ENCODE measurements at places on chromosomes 16 and 17.
A peak's percentile ranks its signal among the peaks of the same experiment; 100 is the strongest.

DNA sequence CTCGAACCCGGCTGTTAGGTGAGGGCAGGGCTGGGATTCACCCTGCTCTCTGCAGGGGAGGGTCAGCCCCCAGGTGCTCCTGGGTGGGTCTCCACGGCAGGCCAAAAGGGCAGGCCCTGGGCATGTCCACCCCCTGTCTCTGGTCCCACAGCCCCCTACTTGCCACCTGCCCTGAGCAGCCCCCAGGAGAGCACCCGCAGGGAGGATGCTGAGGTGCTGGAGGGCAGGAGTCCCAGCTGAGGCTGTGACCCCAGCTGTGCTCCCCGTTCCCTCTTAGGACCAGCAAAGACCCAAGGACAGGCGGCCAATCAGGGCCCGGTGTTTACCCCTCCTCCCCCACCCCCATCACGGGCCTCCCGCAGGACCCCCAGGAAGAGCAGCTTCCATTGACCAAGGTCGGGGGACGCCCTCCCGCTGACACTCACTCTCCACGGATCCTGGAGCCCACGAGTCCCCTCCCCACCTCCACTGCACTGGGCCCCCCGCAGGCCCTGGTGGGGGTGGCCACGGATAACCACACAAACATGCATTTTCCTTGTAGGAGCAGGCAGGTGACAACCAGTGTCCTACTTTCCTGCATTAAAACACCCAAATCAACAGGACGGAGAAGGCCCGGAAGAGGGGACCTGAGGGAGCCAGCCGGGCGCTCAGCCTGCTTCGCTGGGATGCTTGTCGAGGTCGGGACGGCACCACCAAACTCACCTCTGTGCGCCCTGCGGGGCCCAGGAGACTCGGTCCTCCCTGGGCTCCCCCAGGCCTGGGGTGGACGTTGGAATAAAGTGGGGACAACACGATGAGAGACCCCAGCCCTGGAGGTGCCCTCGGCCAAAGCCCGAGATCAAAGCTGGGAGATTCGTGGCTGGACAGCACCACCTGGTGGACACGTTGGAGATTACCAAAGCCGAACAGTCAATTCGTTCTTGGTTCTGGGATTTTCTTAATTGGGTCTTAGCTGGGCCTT, 22.5 kb upstream of the ENPP7 start:
- no peak overlapping the region for H3K27ac ChIP-seq
- no peaks in the 10 kb centered on the region for H3K36me3 ChIP-seq
- 0 out of 2 replicates have a peak overlapping the region, but pooled peaks have one; percentile 2 for H3K4me3 ChIP-seq

- no peaks in the 10 kb centered on the region for H3K27me3 ChIP-seq
- no peak overlapping the region for H3K4me3 ChIP-seq
- peak; percentile 74 for DNase-seq
- H3K4me1 ChIP-seq = no peaks in the 10 kb centered on the region
Measured at GRCh38 chr17:81253358-81254131, 14.4 kb downstream of the NDUFAF8 start.

DNA sequence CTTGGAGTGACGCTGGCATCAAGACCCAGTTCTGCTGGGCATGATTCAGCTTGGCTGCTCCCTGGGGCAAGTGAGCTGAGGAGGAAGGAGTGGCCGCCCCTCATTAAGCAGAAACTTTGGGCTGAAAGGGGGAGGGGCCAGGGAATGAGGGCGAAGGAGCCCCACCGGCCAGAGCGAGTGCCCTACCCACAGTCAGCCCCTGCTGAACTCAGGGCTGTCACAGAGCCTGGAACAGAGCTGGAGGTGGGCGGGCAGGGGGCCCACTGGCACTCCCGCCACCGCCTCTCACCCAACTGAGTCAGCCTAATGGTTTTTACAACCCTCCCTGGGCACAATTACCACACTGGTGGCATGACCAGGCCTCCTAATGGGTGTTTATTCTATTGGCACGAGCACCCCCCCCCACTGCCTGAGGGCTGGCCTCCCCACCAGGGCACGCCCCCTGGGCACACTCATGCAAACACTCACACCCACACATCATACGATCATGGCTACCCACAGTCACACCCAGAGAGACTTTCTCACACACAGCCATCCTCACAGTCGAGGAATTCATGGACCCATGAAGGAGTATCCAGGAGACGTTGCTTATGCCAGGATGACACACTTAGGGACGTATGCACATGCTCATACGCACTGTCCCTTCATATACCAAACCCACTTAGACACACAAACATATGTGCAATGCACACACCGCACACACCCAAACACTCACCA, 19.2 kb downstream of the UNC119 start:
- H3K4me3 ChIP-seq = no peak overlapping the region
- H3K27me3 ChIP-seq = no peaks in the 10 kb centered on the region
- H3K27ac ChIP-seq = no peak overlapping the region

- DNase-seq = no peak
- H3K27ac ChIP-seq = no peak overlapping the region
- H3K36me3 ChIP-seq = no peaks in the 10 kb centered on the region
- H3K4me3 ChIP-seq = peak overlapping the region; percentile 4
Measured at GRCh38 chr16:11913425-11914079, 2.2 kb downstream of the GSPT1 start.

- H3K4me3 ChIP-seq = no peak overlapping the region
- H3K36me3 ChIP-seq = no peaks in the 10 kb centered on the region
- no peaks in the 10 kb centered on the region for H3K4me1 ChIP-seq
Measured at GRCh38 chr17:7903154-7904103, 12.7 kb downstream of the RNF227 start.

- no peak for DNase-seq
- H3K4me3 ChIP-seq = no peak overlapping the region
- no peak overlapping the region for H3K27ac ChIP-seq
- no peaks in the 10 kb centered on the region for H3K36me3 ChIP-seq
Measured at GRCh38 chr16:72210555-72210954, 38.6 kb upstream of the PMFBP1 start.

DNA sequence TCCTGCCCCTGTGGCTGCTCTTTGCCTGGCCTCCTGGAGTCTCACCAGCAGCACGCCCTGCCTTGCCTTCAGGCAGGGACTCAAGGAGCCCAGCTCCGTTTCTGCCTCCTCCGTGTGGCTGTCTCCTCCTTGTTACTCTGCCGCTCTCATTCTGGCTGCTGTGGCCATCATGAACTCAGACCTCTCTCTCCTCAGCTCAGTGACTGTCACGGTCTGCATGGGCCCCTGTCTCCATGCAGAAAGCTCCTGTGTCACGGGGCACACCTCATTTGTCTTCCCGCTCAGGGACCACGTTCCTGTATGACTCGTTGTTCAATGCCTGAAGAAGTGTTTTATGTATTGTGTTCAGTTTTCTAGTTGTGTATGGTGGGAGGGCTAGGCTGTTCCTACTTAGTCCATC, 25.3 kb downstream of the RPTOR start:
- no peak overlapping the region for H3K27ac ChIP-seq
- no peak overlapping the region for H3K4me3 ChIP-seq
- H3K27me3 ChIP-seq = peaks cover 20% of the 10 kb centered on the region
- H3K36me3 ChIP-seq = no peaks in the 10 kb centered on the region
- no peak for DNase-seq

- no peaks in the 10 kb centered on the region for H3K27me3 ChIP-seq
- no peaks in the 10 kb centered on the region for H3K36me3 ChIP-seq
- no peak overlapping the region for H3K27ac ChIP-seq
- no peak for DNase-seq
- H3K4me1 ChIP-seq = no peaks in the 10 kb centered on the region
Measured at GRCh38 chr16:8667492-8667891, 6.9 kb upstream of the ABAT start.

- H3K4me3 ChIP-seq = no peak overlapping the region
- peaks cover 22% of the 10 kb centered on the region for H3K36me3 ChIP-seq
- peaks cover 25% of the 10 kb centered on the region for H3K4me1 ChIP-seq
- no peaks in the 10 kb centered on the region for H3K27me3 ChIP-seq
Measured at GRCh38 chr17:63837480-63837879, 5.0 kb downstream of the SMARCD2 start.

DNA sequence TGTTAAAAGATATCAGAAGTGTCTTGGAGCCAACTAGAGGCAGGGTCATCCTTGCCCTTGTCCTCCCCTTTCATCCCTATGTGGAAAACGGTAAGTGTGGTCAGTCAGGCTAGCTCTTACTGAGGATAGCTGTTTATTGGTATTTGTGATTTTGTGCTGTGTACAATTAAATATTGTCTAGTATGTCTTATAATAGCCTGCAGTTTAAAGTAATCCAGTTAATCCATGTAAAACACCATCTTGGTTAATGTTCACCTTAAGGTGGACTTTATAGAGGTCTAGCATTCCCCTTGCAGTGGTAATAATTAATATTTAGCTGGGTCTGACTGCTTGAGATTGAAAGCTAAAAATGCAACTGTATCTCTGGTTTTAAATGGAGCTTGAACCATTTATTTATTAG, 25.6 kb downstream of the METTL9 start:
- no peaks in the 10 kb centered on the region for H3K4me1 ChIP-seq
- no peaks in the 10 kb centered on the region for H3K27me3 ChIP-seq

GRCh38 chr16:29687755-29688154, 8.8 kb downstream of the QPRT start:
- no peak overlapping the region for H3K27ac ChIP-seq
- no peak overlapping the region for H3K4me3 ChIP-seq
- H3K27me3 ChIP-seq = no peaks in the 10 kb centered on the region
- peaks cover 3% of the 10 kb centered on the region for H3K36me3 ChIP-seq
- peaks cover 10% of the 10 kb centered on the region for H3K4me1 ChIP-seq
- DNase-seq = no peak

- no peak overlapping the region for H3K4me3 ChIP-seq
- H3K27ac ChIP-seq = no peak overlapping the region
- H3K4me1 ChIP-seq = no peaks in the 10 kb centered on the region
- H3K36me3 ChIP-seq = no peaks in the 10 kb centered on the region
- DNase-seq = no peak
Measured at GRCh38 chr16:13956635-13957196, 36.8 kb downstream of the ERCC4 start.

- no peak overlapping the region for H3K27ac ChIP-seq
- H3K4me3 ChIP-seq = no peak overlapping the region
- DNase-seq = no peak
- no peaks in the 10 kb centered on the region for H3K27me3 ChIP-seq
Measured at GRCh38 chr16:10609402-10609774, 29.0 kb upstream of the EMP2 start.

DNA sequence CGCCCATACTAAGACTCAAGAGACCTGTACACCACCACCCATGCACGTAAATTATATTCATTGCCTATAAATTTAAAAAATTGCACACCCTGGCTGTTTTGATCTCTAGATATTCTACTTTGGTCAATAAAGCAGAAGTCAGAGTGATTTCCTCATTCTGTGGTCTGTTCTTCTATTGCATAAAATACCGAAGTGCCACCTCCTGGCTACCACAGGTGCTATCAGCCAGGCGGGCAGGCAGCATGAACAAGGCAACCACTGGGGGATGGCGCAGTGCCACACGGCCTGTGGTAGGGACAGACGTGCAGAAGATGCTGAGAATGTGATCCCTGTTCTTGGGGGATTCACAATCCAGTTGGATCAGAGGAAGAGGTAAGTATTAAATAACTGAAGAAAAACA, 122.3 kb downstream of the CDK5R1 start:
- H3K27me3 ChIP-seq = no peaks in the 10 kb centered on the region
- H3K27ac ChIP-seq = no peak overlapping the region
- no peak for DNase-seq
- H3K4me3 ChIP-seq = no peak overlapping the region

DNA sequence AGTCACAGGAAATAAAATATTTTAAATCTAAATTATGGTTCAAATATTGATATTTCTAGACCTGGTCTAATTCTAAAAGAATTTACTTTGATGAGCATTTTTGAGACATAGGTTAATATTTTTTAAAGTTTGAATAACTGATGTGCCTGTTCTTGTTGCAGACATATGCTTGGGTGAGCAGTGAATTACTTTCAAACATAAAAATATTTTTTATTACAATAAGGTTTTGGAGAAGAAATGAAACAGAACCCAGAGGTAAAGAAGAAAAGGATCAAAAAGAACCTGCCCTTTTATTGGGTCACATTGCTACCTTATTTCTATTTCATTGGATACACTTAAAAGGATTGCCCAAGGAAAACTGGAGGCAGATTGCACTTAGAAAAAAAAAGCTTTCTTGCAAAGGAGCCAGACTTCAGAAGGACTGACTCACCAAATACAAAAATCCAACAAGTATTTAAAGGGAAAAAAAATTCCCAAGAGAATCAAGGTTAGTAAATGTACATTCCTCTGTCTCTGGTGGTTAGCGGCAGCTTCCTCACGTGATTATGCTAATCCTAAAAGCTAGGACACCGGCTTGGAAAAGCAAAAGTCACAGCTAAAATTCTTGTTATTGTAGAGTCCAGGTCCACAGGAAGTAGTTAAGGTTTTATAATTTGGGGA, 18.5 kb downstream of the ENPP7 start:
- DNase-seq = no peak
- no peak overlapping the region for H3K27ac ChIP-seq
- peaks cover 24% of the 10 kb centered on the region for H3K4me1 ChIP-seq
- no peak overlapping the region for H3K4me3 ChIP-seq

DNA sequence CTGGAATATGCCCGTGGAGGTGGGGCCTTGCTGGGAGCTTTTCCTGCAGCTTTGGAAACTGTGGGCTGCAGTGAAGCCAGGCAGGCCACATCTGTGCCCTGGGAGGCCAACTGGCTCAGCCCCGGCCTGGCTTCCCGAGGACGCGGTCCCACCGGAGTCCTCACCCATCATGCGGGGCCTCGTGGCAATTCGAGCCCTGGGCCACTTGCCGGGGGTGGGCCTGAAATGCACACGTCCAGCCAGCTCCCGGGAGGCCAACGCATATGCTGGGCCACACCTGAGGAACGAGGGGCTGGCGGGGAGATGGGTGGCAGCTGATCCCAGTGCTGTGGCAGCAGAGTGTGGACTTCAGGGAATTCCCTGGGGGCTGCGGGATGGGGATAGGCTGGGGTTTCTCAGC, 172.4 kb upstream of the GSE1 start:
- no peak for DNase-seq
- no peak overlapping the region for H3K27ac ChIP-seq
- no peaks in the 10 kb centered on the region for H3K27me3 ChIP-seq
- H3K4me3 ChIP-seq = no peak overlapping the region
- no peaks in the 10 kb centered on the region for H3K36me3 ChIP-seq

GRCh38 chr17:18321309-18321708, 6.2 kb downstream of the SMCR8 start:
- no peak overlapping the region for H3K27ac ChIP-seq
- H3K4me3 ChIP-seq = no peak overlapping the region
- peaks cover 12% of the 10 kb centered on the region for H3K36me3 ChIP-seq
- H3K27me3 ChIP-seq = no peaks in the 10 kb centered on the region
- DNase-seq = no peak

- no peaks in the 10 kb centered on the region for H3K4me1 ChIP-seq
- no peaks in the 10 kb centered on the region for H3K27me3 ChIP-seq
- DNase-seq = no peak
Measured at GRCh38 chr17:28853295-28853694, 1.5 kb upstream of the ERAL1 start.

Data from H1 (cell line).